ENCODE measurements at places on chromosomes 4 and X.

DNA sequence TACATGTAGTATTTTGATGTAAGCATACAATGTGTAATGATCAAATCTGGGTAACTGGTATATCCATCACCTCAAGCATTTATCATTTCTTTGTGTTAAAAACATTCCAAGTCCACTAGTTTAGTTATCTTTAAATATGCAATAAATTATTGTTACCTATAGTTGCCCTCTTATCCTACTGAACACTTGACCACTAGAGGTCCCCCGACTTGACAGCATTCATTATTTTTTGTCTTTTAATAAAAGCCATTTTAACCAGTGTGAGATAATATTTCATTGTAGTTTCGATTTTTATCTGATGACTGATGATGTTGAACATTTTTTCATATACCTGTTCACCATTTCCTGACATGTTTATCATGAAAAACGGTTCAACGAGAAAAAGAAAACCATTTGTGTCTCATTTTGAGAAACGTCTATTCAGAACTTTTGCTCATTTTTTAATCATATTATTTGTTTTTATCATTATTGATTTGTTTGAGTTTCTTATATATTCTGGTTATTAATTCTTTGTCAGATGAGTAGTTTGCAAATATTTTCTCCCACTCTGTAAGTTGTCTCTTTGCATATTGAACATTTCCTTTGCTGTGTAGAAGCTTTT is 199.0 kb upstream of the CXXC4 start:
- DNase-seq: peak; percentile 2

DNA sequence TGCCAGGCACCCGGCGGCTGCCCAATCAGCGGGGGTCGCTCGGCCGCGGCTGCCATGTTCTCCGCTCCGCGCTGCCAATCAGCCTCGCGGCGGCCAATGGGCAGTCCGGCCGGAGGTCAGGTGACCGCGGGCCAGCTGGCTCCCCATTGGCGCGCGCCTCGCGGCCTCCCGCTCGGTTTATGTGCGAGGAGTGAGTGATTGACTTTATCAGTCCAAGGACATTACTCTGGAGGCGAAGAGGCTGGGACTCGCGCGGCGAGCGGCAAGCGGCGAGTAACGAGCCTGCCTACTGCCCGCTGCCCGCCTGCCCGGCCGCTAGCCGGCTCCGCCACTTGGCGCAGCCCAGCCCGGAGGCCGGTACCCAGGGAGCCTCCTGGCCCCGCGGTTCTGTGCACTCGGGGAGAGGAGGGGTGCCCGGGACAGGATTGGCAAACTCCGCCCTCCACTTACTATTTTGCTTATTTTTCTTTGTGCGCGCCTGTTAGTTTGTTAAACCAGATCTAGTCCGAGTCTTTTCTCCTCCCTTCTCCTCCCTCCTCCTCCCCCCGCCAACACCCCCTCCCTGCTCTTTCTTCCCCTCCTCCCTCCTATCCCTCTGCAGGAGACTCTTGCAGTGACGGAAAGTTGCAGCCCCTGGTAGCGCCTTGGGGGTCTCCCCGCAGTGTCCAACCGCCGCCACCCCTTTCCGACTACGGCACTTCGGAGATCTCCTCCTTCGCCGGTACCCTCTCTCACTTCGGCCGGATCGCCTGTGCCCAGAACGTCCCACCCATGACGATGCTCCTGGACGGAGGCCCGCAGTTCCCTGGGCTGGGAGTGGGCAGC is at the start of gene ZIC3:
Gene ZIC3, plus strand, starts transcription at position 207 of the 825 bp plus-strand sequence. Its CDS starts 565 bp downstream, at position 772.
- DNase-seq: peak; percentile 37

- DNase-seq: no peak
Measured at GRCh38 chrX:66023385-66024091, 16.3 kb downstream of the VSIG4 start.

DNA sequence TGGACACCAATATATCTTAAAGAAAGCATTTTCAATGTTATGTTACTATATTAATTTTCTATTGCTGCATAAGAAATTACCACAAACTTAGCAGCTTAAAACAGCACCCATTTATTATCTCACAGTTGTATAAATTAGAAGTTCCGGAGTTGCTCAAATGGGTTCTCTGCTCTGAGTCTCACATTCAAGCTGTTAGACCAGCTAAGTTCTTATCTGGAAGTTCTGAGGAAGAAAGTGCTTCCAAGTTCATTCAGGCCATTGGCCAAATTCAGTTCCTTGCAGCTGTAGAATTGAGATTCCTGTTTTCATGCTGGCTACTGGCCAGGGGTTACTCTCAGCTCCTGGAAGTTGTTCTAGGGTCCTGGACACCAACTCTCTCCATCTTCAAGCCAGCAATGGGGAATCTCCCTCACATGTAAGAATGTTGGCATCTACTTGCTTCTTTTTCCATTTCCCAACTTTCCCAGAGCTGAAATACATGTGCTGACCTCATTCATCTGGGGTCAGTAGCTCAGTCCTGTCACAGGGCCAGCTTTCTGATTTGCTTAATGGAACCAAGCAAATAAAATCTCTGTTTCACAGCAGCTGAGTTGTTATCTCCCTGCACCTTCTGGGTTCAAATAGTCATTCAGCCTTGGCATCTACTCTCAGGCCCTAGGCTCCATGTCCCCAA is 99.6 kb upstream of the INTU start:
- DNase-seq: no peak

GRCh38 chrX:20668550-20668949 is 401.8 kb upstream of the RPS6KA3 start:
- DNase-seq: no peak

- DNase-seq: no peak
Measured at GRCh38 chrX:23052324-23052723, 52.6 kb downstream of the DDX53 start.

GRCh38 chrX:15497865-15498264 is 2.7 kb upstream of the BMX start:
- peak; percentile 18 for DNase-seq

- no peak for DNase-seq
Measured at GRCh38 chr4:32798471-32799159, 2078.4 kb downstream of the PCDH7 start.

All from NCI-H2171 treated with DMSO at 0.1 percent for 48 hours (cell line).